ENCODE measurements at places on chromosomes 16 and 17. TPM values are rescaled to one million over a fixed set of nuclear protein-coding genes. Genes with fewer than 3 reads are reported as not detected.

Gene NFATC2IP
- 63.6 TPM for total RNA-seq

Gene RAMP2
- total RNA-seq, result not detected

DNA sequence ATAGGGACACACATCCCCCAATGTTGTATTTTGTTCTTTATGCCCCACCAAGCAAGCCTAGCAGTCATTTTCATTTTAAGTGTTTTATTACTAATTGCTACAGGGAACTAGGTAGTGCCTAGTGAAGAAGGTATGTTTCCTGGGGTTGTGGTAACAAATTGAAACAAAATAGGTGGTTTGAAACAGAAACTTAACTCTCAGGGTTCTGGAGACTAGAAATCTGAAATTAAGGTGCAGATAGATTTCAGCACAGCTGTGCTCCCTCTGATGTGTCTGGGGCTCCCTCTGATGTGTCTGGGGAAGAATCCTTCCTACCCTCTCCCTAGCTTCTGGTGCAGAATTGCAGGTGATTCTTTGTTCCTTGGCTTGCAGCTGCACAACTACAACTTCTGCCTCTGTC lies 390.1 kb downstream of the ZFHX3 start:
- DNase-seq, result no peak

DNA sequence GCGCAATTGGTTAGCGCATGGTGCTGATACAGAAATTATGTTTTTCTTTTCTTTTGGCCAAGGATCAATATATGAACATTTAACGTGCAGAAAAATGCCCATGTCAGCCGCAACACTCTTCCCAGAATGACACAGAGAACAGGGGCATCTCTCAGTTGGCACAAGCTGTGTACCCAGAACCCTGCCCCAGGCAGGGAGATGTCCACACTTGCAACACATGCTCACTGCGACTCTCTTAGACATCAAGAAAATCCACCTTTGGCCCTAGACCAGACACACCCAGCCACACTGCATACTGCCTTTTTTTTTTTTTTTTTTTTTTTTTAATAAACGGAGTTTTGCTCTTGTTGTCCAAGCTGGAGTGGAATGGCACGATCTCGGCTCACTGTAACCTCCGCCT lies 17.0 kb downstream of the PITPNA start:
- no peak for DNase-seq

GRCh38 chr16:58393138-58393504 lies 850 bp downstream of the GINS3 start:
- DNase-seq, result no peak

Data from activated T-cell treated with anti-CD3 and anti-CD28 coated beads, Interleukin-2, amount 50 U/mL, for 4 hours (primary cell).